Mesenteric fat pad (tissue), 1 donor: ENCODE measurements at places on chromosomes 7 and 10. TPM values are rescaled to one million over a fixed set of nuclear protein-coding genes. Genes with fewer than 3 reads are reported as not detected.

- DNase-seq: no peak
Observed at GRCh38 chr10:21021843-21022594, 124.9 kb upstream of the NEBL start.

DNA sequence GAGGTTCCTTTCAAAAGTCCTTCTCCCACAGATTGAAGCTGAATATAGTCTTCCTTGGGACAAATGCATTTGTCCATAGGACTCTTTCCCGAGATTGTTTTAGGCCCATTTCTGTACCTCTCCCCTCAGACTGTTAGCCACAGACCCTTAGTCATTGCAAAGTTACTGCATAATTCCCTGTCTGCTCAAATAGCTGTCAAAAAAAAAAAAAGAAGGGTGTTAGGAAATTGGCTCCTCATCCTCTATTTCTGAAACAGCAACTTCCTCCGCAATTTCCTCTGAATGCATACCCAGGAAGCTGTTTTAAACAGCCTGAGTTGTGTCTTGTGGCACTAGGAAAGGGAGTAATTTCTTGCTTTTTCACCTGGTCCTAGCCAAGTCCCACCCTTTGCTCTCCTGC is 5.4 kb downstream of the LRRC4 start:
- no peak for DNase-seq

GRCh38 chr10:14660831-14661230 is 113.9 kb downstream of the FAM107B start:
- no peak for DNase-seq

DNA sequence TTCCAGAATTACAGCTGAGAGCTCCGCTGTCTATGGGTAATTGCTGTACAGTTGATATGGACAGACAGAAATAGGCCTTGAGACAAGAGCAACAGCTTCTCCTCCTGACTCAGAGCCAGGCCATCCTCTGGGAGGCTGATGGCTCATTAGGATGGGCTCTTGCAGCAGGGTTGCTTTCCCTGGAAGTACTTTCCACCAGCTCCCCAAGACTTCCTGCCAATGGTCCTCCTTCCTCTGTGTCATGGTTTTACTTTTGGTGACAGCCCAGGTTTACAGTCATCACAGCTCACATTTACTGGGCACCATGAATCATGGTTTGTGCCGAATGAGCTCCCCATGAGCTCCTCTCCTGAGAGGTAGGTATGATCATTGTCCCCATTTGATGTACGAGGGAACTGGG is 131.8 kb downstream of the HECW1 start:
- no peak for DNase-seq

DNA sequence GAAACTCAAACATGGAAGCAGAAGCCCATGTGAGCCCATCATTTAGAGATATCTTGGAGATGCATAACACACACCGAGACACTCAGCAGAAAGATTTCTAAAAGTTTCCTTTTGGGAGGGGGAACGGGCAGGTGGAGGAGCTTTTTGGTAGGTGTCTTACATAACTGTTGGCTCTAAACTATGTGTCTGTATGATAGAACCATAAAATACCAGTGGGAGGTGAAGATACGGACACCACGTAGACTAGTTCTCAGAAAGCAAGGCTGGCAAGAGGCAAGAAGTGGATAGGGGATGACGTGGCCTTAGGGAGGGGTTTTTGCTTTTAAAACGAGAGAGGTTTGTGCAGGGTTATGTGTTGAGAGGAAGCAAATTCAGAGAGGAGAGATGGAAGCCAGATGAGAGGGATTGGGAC is 36.5 kb downstream of the IL15RA start:
- DNase-seq: no peak

GRCh38 chr10:105023211-105024111 is 382.4 kb downstream of the SORCS3 start:
- DNase-seq: no peak

DNA sequence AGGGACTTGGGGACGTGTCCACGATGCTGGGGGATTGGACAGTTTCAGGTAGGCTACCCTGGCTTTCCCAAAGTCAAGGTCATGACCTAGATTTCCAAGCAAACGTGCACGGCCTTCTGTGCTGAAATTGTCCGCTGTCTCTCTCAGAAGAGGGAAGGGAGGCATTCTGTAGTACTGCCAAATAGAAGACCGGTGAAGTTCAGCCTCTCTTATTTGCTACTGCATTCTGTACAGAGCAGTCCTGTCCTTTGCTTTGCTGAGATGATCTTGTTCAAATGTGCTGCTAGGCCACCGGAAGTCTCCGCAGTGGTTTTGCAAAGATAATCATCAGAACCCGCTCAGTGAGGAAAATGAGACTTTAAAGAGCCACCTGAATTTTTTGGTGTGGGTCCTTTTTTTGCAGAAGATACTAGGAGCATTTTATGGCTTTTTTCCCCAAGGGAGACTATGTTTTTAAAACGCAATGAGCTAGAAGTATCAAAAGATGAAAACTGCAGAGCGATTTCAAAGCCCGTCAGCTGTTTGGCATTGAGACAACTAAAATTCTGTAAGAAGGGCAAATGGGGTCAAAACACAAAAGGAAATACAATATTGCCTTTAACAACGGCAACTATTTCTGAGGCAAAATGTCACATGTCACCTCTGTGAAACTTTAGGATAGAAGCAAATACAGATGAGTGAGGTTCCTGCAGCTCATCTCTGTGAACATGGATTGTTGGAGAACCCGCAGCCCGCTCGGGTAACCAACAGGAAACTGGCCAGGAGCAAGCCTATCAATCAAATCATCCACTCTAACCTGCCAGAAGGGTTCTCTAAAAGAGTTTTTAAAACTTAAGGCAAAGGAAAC is 1.3 kb upstream of the NMT2 start:
- DNase-seq: no peak

DNA sequence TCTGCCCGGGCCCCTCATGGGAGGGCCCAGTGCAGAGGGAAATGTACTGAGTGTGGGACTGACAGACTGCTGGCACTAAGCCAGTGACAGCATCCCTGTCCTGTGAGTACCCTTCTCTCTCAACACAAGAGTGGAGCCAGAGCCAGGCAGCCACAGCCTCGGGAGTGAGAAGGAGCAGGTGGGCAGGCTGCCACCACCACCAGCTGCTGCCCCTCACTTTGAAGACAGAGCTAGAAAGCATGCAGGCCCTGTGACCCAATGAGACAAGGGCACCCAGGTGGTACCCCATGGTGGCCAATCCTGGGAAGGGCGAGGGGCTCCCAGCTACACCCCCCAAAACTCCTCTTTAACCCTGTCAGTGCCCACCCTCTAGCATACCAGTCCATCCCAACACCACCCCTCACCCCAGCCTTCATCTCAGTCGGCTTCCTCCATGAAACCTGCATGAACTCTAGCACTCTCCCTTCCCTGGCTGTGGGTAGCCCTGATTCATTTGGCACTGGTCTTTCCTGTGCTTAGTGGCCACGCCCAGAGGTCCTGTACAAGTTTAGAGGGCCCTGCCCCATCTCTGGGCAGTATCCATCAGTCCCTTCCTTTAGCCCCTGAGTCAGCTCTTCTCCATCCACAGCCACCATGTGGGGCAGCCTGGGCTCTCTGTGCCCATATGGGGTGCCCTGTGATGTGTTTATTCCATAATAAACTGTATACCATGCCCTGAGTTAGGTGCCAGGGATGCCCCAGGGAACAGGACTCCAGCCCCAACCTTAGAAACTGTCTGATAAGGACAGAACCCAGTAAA is 207.0 kb upstream of the ZMIZ1 start:
- no peak for DNase-seq

- DNase-seq: no peak
Observed at GRCh38 chr7:86411814-86412213, 231.9 kb upstream of the GRM3 start.

- DNase-seq: no peak
Observed at GRCh38 chr7:77797734-77798393, 370 bp downstream of the TMEM60 start.

DNA sequence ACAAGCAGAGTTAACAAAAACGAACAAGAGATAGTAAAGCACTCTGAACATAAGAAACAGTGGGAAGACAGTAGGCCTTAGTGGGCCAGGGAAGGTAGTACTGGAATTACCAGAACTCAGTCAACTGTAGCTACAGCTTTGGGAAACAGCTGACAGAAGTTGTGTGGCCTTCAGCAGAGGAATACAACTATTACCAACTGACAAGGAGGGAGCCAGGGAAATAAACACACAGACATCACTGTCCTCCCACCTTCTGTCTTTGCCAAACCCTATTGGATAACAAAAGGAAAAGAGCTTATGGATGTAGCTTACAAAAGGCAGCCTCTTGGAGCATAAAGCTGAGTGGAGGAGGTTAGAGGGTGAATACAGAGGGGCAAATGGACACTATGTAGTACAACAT is 15.4 kb downstream of the MICU1 start:
- no peak for DNase-seq

DNA sequence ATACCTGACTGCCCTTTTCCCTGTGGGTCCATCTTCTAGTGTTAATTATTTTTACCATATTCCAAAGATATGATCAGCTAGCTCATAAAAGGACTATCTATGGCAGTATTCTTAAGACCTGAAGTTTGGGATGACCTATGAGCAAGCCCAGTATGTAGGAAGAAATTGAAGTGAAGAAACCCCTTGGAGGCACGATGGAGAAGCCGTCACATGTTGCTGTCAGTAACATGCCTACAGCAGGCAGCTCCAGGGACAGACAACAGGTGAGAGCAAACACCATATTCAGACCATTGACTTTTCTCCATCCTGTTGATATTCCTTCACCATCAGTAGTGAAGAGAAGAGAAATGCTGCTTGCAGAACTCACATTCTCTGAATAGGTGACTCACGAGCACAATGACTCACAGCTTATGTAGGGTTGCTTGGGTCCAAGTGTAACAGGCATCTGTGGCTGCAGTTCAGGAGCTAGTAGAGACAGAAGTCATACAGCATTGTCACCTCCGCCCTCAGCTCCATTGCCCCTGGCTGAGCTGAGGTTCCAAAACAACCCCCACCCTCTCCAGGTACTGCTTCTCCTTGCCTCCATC is 8.4 kb upstream of the LYZL2 start:
- no peak for DNase-seq

DNA sequence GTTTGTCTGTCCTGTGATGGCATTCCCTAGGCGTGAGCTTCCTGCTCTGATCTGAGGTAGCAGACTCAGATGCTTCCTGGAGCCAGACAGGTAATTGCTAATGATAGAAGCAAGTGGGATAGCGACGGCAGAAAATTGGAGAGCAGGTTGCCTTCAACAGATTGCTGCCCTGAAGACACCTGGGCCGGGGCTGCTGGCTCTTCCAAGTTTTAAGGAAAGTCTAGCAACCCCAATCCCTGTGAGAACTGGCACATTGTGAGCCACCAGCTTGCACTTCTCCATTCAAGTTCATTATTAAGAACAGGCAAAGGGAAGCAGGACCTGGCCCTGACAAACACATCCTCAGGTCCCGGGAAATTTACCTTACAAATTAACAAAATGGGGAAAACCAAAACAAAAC is 50.8 kb downstream of the ITPRID1 start:
- no peak for DNase-seq

DNA sequence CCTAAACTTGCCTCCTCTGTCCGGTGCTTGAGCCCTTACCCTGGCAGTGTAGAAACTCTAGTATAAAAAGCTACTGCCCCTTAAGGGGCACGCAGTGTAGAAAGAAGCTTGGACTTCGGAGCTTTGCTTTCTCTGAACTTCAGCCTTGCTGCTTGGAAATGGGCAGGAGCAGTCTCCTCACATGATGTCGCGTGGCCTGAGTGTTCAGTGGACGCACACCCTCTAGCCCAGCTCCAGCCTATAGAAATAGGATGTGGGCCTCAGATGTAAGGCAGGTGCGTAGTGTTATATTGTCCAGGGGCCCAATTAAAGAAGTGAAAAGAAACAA is 98.2 kb upstream of the PCBD1 start:
- no peak for DNase-seq

GRCh38 chr7:64890761-64891362 is 12.2 kb upstream of the ZNF273 start:
- DNase-seq: no peak

GRCh38 chr7:3710122-3710521 is 409.1 kb downstream of the SDK1 start:
- no peak for DNase-seq

DNA sequence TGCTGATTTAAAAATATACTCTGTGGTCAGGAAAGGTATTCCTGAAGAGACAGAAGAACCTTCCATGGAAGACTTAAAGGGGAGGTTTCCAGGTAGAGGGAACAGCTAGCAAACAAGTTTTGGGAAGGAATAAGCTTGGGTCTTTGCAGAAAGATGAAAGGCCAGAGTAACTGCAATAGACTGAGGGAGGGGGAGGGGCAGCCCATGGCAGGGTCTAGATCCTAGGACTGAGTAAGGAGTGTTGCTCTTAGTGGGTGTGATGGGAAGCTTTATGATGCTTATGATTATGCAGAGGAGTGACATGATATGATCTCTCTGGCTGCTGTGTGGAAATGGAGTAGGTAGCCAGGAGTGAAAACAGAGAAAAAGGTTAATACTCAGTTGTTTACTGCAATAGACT is 90.0 kb upstream of the FEZF1 start:
- no peak for DNase-seq

DNA sequence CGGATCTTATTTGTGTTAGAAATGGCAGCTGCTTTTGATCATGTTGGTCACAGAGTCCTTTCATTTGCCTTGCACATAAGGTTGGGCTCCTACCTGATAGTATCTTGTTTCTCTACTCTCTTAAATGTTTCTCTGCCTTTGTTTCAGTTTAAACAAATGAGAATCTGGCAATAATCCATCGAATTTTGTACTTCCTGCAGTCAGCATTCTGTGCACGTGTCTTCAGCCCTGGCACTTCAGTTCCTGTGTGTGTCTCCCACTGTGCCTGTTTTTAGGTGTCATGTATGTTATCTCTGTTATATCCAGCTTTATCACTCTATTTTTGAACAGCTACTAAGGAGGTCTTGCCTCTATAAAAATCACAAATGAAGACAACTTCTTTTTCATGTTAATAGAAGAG is 28.4 kb upstream of the PTER start:
- DNase-seq: no peak

- DNase-seq: no peak
Observed at GRCh38 chr7:50315739-50316671, 11.5 kb downstream of the IKZF1 start.

DNA sequence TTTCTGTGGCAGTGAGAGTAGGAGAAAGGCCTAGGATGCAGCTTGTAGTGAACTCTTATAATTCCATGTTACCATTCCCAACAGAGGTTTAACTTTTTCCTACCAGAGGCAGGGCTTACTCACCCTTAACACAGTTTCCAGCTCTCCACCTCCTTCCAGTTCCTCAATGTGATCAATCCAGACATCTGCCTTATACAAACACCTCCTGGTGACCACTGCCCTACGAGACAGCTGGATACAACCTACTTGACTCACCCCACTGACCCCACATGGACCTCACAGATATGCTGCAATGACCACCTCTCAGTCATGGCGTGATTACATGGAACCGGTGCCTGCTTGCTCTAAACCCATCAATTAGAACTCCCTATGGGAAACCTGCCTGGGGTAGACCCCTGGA is 326.5 kb downstream of the TNS3 start:
- DNase-seq: no peak

Gene FRMD4A
- 188 TPM for total RNA-seq

Gene PLXDC2
- total RNA-seq: 58.7 TPM

Gene CALHM1
- total RNA-seq: not detected

Gene DGKI
- total RNA-seq: 10.1 TPM

Gene ST8SIA6
- total RNA-seq: 0.35 TPM

Gene ADIRF
- 543 TPM for total RNA-seq

Gene EVX1
- 0.13 TPM for total RNA-seq

Gene HOXA6
- 3.1 TPM for total RNA-seq

Gene TUBB8
- total RNA-seq: not detected

Gene AS3MT
- total RNA-seq: 2.1 TPM

Gene AGR2
- total RNA-seq: 0.29 TPM

Gene CPXM2
- 17.9 TPM for total RNA-seq
